Stimulated activated CD8-positive, alpha-beta memory T cell treated with anti-CD3 and anti-CD28 coated beads, Interleukin-7, amount 100 ng/mL, for 1 hour (primary cell): ENCODE measurements at places on chromosomes 16 and 17.

- no peak for DNase-seq
Measured at GRCh38 chr16:27770271-27771196, 220.6 kb downstream of the KATNIP start.

DNA sequence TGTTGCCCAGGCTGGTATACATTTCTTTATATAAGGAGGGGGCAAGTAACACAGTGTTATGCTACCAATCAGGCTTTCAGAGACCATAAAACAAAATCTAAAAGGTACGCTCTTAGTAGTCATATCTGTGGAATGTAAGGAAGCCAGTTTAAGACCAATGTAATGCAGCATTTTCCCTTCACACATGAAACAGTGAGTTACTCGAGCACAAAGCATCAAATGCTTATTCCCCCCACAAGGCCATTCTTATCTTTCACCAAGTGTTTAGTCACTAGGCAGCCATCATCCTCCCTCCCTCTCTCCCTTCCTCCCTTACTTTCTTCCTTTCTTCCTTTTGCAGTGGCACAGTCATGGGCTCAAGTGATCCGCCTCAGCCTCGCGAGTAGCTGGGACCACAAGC lies 12.8 kb downstream of the HMOX2 start:
- no peak for DNase-seq

GRCh38 chr17:59154292-59154720 lies 680 bp downstream of the SKA2 start:
- peak; percentile 1 for DNase-seq

GRCh38 chr17:37710344-37710886 lies 34.4 kb downstream of the HNF1B start:
- DNase-seq, result no peak
